ENCODE measurements at places on chromosomes 6 and 20. TPM values are rescaled to one million over a fixed set of nuclear protein-coding genes. Genes with fewer than 3 reads are reported as not detected.

HECA gene
- total RNA-seq, result 16.4 TPM

RMND1 gene
- total RNA-seq, result 34.1 TPM

OR12D3 gene
- total RNA-seq, result not detected

PSORS1C2 gene
- not detected for total RNA-seq

CALHM6 gene
- 1.1 TPM for total RNA-seq

YIPF3 gene
- total RNA-seq, result 190 TPM

MUCL3 gene
- not detected for total RNA-seq

SAMHD1 gene
- 45.5 TPM for total RNA-seq

MAS1 gene
- not detected for total RNA-seq

LAMA2 gene
- 0.58 TPM for total RNA-seq

All from glomerular endothelial cell (primary cell).